ENCODE measurements at places on chromosomes 2 and 18. TPM values are rescaled to one million over a fixed set of nuclear protein-coding genes. Genes with fewer than 3 reads are reported as not detected.
A peak's percentile ranks its signal among the peaks of the same experiment; 100 is the strongest.

The SPATA3 gene
- total RNA-seq = not detected

The PLGLB1 gene
- total RNA-seq = 2.0 TPM

The SEMA4F gene
- 7.7 TPM for total RNA-seq

The HOXD1 gene
- total RNA-seq = 2.2 TPM

The BMP10 gene
- not detected for total RNA-seq

The PJVK gene
- 8.4 TPM for total RNA-seq

The ST8SIA5 gene
- 0.42 TPM for total RNA-seq

The TMEM163 gene
- total RNA-seq = 0.62 TPM

The RNF138 gene
- total RNA-seq = 21.0 TPM

GRCh38 chr2:144498277-144498676, 21.6 kb downstream of the ZEB2 start:
- no peak for DNase-seq

GRCh38 chr2:52968043-52968442, 799.6 kb upstream of the CHAC2 start:
- DNase-seq = no peak

- no peak for DNase-seq
These were observed 10.9 kb downstream of the FAM98A start for GRCh38 chr2:33588232-33588631.

DNA sequence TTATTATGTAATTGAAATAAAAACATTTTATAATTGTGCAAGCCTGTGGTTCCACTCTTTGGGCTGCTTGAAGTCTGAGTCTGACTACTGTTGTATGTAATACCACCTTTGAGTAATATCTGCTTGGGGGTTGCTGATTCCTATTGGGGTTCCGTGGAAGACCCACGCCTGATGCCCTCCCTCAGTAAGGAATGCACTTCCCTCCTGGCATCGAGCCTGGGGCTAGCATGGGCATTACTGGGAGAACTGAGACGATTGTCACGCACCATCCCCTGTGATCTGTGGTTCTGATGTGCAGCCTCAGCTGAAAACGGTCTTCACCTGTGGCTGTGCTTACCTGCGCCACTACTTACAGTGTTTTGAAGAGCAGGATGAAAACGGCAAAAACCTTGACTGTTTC, 32.7 kb upstream of the RBM44 start:
- no peak for DNase-seq

- no peak for DNase-seq
These were observed 70.2 kb downstream of the MYO1B start for GRCh38 chr2:191315365-191315752.

- no peak for DNase-seq
These were observed 319.4 kb downstream of the NRXN1 start for GRCh38 chr2:50712569-50712968.

- no peak for DNase-seq
These were observed 66.1 kb downstream of the RBBP8 start for GRCh38 chr18:22999212-22999611.

GRCh38 chr2:105315314-105315713, 14.2 kb downstream of the TGFBRAP1 start:
- DNase-seq = no peak

- DNase-seq = no peak
These were observed 868.1 kb upstream of the CNTNAP5 start for GRCh38 chr2:123157016-123157415.

GRCh38 chr18:77052983-77053309, 79.6 kb downstream of the MBP start:
- no peak for DNase-seq

DNA sequence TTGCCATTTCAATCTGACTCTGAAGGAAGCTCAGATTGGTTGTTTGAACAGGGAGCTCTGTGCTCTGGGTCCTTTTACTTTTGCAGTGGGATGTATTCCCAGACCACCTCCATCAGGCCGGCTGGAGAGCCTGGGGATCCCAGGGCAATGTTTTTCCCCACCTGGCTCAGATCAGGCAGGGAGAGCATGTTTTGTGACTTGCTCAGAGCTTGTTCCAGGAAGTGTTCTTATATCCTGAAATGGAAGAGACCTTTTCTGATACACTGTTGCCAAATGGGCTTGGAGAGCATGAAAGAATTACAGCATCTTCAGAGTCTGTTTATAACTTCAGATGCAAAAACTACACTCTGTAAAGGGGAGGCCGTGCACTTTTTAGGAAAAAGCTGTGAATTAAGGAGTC, 56.0 kb downstream of the LIPG start:
- DNase-seq = no peak

- no peak for DNase-seq
These were observed 278.0 kb upstream of the ID2 start for GRCh38 chr2:8403876-8404275.

- no peak for DNase-seq
These were observed 51.2 kb downstream of the SDC1 start for GRCh38 chr2:20173496-20174402.

GRCh38 chr18:75678627-75679026, 251.1 kb upstream of the SMIM21 start:
- no peak for DNase-seq

GRCh38 chr2:55961318-55961911, 37.8 kb upstream of the EFEMP1 start:
- DNase-seq = no peak

GRCh38 chr18:59420244-59420643, 61.2 kb upstream of the LMAN1 start:
- no peak for DNase-seq

GRCh38 chr18:66971960-66972359, 368.1 kb upstream of the CDH19 start:
- DNase-seq = no peak

DNA sequence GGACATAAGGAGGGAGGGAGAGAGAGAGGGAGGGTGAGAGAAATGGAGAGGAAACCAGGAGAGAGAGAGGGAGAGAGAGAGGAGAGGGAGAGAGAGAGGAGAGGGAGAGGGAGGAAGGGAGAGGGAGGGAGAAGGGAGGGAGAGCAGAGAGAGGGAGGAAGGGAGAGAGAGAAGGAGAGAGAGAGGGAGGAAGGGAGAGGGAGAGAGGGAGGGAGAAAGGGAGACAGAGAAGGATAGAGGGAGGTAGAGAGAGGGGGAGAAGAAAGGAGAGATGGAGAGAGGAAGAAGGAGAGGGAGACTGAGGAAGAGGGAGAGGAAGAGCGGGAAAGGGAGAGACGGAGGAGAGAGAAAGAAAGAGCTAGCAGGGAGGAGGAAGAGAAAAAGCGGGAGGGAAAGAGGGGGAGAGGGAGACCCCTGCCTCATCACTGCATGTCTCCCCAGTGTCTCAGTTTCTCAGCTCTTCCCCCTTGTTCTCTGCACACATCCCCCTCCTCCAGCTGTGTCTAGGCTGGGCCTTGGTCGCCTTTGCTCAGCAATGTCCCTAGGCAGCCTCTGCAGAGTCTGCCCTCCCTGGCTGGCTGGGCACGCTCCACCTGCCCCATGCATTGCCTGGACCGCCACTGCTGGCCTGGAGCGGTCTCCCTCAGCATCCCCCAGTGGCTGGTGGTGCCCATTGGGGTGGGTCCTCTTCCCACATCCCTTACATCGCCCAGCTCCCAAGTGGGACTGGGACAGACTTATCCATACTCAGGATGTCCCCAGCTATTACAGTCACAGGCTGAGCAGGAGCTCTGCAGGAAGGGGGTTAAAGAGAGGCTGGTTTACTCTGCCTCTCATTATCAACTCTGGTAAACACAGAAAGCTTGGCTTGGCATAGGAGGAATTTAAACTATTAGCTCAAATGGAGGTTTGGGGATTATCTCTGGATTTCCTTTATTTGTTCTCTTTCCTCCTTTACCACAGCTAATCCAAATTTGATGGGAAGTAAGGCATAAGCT, 85.7 kb upstream of the APCDD1 start:
- DNase-seq = no peak

DNA sequence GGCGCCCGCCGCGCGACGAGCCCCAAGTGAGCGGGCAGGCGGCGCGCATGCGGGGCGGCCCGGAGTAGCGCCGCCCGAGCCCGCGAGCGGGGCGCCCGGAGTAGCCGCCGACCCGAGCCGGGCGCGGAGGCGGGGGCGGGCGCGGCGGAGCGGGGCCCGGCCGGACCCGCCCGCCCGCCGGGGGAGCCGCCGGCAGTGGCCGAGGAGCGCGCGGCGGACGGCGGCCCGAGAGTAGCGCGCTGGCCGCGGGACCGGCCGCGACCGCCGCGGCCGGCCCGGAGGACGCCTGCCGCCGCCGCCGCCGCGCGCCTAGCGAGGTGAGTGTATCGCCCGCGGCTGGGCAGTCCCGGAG, at the start of gene GALNT1:
TSS of gene GALNT1 (plus strand) at position 195 of the 352 bp plus-strand sequence. CDS start 72,923 bp downstream, outside the sequence.
- DNase-seq = no peak

- peak; percentile 23 for DNase-seq
These were observed 209.8 kb upstream of the HDAC4 start for GRCh38 chr2:239610457-239611221.

DNA sequence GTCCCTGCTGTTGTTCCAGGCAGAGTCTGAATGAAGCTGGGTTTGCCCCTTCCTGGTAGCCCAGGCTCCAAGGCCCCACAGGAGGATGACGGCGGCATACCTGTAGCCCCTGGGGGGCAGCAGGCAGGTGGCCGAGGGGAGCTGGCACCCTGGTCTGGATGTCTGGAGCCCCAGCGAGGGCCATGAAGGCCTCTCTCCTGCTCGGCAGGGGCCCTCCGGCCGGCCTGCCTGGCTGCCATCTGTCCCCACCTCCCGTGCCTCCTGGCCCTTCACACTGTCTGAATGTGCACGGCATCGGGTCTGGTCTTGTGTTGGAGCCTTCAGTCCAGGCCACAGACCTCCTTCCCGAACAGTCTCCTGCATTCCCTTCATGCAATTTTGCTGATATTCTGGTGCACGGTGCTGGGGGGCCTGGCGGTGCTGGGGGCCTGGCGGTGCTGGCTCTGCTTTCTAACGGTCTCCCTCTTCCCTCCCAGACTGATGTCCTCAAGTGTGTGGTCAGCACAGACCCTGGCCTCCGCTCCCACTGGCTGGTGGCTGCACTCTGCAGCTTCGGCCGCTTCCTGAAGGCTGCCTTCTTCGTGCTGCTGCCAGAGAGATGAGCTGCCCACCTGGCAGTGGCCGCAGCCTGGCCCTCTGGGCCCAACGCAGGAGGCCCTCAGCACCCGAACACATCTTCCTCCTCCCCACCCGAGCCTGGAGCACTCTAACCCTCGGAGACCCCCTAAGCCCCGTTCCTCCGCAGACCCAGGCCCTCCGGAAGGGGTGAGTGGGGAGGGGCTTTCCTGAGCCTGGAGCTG, 13.5 kb downstream of the BOK start:
- peak; percentile 51 for DNase-seq

GRCh38 chr18:30903566-30903965, 139.0 kb downstream of the DSC3 start:
- DNase-seq = no peak

DNA sequence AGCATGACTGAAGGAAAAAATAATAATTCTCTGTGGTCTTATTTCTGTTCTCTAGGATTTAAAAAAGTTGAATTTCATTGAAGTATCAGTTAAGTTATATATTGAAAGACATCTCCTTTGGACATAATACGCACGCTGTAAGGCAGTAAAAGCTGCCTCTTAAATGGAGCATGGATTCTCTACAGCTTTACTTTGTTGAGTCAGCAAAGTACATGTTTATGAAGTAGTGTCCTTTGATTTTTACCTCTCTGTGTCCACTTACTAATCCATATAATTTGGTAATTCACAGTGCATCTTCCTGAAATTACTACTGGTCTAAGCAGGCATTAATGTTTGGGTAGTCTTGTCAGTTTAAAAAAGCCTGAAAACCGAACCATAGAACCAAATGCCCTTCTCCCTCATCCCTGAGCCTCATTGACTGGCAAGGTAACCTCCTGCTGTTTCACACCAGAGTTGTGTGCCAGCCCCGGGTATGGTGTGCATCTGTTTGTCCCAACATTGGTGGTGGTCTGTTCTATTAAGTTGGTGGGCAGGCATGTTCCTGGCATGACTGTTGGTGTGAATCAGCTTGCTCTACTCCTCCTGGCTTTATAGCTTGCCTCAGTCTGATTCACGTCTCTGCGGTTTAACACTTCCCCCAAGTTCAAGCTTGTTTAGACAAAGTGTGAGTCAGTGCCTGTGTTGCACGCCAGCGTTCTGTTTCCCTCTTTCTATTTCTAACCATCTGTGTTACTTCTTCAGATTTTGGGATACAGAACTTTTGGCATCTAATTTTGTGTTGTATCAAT, 71.0 kb upstream of the ITM2C start:
- peak; percentile 88 for DNase-seq

DNA sequence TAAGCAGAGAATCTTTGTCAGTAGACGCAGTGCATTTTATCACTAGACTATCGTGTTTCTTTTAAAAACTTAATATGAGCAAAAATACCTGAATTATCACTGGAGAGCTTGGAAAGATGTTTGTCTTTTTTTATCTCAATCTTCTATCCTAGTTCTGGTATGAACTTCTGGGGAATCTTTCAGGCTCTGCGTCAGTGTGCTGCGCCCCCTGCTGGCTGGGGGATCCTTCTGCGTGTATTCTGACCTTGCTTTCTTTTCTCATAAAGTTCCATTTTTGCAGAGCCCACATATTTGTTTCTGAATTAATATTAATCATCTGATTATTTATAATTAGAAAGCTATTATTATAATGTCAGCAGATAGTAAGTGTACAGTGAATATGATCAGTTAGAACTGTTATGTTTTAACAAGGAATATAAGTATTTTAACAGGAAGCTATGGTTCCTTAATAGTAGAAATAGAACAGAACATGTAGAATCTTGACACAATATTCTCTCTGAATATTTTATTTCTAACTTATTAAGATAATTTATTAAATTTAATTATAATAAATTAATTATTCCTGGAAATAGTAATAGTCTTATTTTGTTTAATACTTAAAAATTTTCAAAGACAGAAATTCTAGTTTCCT, 945.0 kb upstream of the CRIM1 start:
- DNase-seq = peak; percentile 85

GRCh38 chr2:6237039-6237660, 545.0 kb downstream of the SOX11 start:
- DNase-seq = no peak

DNA sequence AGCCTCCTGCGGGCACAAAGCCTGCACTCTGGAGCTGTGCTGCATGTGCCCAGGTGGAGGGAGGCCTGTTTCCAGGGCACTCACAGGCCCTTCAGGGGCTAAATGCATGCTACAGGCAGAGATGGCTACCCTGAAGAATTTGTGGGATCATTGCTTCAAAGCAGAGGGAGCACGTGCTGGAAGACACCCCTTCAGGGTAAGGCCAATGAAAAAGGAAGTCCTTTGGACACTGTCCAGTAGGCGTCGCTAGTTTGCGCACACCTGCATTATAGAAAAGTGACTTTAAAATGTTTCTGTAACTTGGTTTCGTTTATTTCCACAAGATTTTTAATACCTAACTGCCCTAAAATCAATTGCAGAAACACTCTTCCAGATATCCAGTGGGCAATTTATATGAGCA, 325.3 kb downstream of the ZNF516 start:
- DNase-seq = no peak

GRCh38 chr2:201781557-201782051, 871 bp upstream of the ALS2 start:
- peak; percentile 48 for DNase-seq

GRCh38 chr2:59585655-59586054, 967.8 kb downstream of the BCL11A start:
- no peak for DNase-seq

DNA sequence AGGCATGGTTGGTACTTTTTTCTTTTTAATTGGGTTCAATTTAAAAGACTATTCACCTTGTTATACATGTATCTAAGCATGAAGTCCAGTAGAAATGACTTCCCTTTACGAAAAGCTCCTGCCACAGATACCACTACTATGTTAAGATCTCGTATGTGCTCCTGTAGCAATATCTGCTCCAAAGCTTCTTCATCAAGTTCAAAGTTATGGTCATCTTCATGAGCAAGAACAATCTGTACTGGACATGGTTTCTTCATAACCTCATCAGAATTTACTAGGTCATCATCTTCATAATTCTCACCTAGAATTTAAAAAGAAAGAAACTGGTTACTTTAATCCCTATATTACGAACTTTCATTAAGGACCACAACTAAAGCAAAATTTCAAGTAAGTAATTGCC, 33.9 kb downstream of the ATL2 start:
- DNase-seq = no peak
